ENCODE measurements at places on chromosomes 2 and 18.

DNA sequence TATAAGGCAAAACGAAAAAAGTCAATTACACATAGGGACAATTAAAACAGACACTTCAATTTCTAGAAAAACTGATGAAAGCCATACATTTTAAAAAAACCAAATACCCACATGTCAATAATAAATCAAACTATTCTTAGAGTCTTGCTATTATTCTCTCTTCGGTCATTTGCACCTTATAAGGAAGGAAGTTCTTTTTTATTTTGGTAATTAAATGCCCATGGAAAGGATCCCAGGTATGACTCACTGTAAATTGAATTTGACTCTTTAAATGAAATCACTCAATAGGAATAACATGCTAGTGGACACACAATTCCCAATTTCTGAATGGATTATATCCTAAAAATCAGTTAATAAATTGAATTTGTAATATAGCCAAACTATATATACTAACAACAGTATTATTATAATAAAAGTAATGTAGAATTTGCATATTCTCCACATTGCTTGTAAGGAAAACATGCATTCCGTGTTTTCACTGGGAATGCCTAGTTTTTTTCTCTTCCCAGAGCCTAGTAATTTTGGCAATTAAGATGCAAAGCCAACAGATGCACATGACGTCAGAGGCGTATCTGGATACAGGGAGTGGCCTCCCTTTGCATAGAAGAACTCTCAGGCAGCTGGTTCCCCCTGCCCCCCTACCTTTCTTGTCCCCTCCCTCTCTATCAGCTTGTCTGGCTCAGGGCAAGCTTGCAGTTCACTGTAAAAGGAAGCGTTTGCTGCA is 153.5 kb upstream of the PGAP1 start:
- DNase-seq: no peak

GRCh38 chr2:185970148-185970852 is 231.7 kb downstream of the FSIP2 start:
- no peak for DNase-seq

DNA sequence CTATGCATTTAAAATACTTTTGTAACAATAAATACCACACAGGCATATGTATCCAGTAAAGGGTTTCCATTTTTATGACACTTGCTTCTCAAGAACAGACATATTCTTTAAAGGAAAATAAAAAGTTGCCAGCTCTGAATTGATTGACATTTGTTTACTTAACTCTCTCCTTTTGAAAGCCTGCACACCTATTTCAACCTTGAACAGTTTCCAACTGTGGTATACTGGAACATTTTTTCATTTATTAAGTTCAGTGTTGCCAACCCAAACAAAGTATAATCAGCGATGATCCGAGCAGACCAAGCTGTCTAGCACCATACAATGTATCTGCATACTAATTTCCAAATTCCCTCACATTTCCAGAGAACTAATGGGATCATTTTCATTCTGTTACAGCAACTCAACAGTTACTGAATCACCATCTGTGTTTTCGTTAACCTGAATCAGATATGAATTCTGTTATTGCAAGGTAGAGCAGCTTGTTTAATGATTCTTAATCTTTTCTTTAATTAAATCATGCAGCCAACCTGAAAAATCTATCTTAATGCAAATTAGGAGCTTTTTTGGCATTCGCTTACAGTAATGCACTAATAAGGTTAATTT is 725.5 kb upstream of the ZEB2 start:
- DNase-seq: no peak

- no peak for DNase-seq
These were observed 22.1 kb upstream of the REG3A start for GRCh38 chr2:79181617-79182016.

GRCh38 chr2:102050854-102051391 is 59.2 kb downstream of the IL1R2 start:
- no peak for DNase-seq

GRCh38 chr2:100008956-100009355 is 133.4 kb downstream of the AFF3 start:
- DNase-seq: no peak

Data from amniotic stem cell (primary cell).